ENCODE measurements at places on chromosomes 2 and 18.

GRCh38 chr2:174235680-174236079 is 12.7 kb downstream of the OLA1 start:
- H3K4me3 ChIP-seq = no peak overlapping the region
- no peak overlapping the region for H3K27ac ChIP-seq
- no peaks in the 10 kb centered on the region for H3K4me1 ChIP-seq
- no peaks in the 10 kb centered on the region for H3K27me3 ChIP-seq

DNA sequence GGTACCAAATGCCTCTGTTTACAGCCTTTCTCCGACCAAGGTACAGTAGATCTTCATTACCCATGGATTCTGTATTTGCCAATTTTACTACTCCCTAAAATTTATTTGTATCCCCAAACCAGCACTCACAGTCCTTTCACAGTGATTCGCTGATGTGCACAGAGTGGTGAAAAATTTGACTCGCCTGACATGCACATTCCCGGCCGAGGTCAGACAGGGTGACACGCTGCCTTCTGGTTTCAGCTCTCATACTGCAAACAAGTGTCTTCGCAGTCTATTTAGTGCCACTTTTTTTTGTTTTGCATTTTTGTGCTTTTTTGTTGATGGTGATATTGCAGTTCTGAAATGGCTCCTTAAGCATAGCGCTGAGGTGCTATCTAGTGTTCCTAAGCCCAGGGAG is 71.0 kb downstream of the MAPK4 start:
- H3K27ac ChIP-seq = no peak overlapping the region
- no peaks in the 10 kb centered on the region for H3K4me1 ChIP-seq
- H3K36me3 ChIP-seq = no peaks in the 10 kb centered on the region
- DNase-seq = no peak
- no peak overlapping the region for H3K4me3 ChIP-seq
- no peaks in the 10 kb centered on the region for H3K27me3 ChIP-seq

DNA sequence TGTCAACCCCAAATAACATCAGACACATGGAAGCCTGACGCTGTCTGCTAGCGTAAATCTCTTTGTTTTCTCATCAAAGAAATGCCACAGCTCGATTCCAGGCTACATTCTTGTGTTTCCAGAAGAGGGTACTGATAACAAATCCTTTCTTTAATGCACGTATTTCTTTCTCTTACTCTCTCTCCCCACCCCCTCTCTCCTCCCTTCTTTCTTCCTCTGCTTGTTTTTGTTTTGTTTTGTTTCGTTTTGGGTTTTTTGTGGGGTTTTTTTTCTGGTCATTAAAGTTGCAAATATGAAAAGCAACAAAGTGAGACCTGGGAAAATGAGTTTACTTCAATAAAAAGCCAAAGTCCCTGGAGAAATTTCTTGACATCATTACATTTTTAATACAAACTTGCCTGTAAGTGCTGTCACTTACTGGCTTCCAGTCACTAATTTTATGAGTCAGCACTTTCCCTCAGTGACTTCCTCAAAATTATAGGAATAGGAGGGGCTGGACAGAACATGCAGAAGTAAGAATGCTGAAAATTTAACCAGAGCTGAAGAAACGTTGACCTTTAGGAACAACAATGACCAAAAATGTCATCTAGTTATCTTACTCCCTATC is 106.7 kb upstream of the NABP1 start:
- no peaks in the 10 kb centered on the region for H3K27me3 ChIP-seq
- H3K36me3 ChIP-seq = no peaks in the 10 kb centered on the region
- H3K4me1 ChIP-seq = no peaks in the 10 kb centered on the region

GRCh38 chr2:168458139-168458538 is 2.1 kb downstream of the CERS6 start:
- no peaks in the 10 kb centered on the region for H3K4me1 ChIP-seq
- DNase-seq = no peak
- no peak overlapping the region for H3K4me3 ChIP-seq
- H3K27ac ChIP-seq = no peak overlapping the region

DNA sequence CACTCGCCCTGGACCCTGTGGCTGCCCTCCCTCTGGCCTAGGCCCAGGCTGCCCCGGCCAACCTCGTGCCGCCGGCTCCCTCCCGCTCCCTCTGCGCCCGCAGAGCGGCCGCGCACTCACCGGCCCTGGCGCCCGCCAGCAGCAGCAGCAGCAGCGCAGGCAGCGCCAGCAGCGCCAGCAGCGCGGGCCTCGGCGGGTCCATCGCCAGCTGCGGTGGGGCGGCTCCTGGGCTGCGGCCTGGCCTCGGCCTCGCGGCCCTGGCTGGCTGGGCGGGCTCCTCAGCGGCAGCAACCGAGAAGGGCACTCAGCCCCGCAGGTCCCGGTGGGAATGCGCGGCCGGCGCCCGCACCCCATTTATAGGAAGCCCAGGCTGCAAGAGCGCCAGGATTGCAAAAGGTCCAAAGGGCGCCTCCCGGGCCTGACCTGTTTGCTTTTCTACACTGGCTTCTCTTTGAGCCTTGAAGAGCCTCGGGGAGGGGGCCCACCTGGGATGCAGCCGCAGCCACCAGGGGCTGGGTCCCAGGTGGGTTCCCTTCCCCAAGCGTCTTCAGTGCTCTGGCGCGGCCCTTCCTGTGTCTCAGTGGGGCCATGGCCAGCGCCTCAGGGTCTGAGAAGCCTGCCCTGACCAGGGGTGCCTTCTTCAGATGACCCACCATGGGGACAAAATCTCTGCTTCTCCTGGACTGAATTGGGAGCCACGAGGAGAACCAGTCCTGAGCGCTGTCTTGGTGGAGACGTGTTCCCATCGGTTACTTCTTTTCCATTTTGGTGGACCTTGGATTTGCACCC is at the start of gene APOB:
TSS of gene APOB (minus strand) at position 330 of the 789 bp plus-strand sequence. CDS start at position 202, 128 bp downstream.
- peak within 1 kb of the TSS; percentile 61 for H3K4me3 ChIP-seq
- DNase-seq = no peak
- peaks cover 11% of the 10 kb centered on the region for H3K4me1 ChIP-seq
- no peaks in the 10 kb centered on the region for H3K36me3 ChIP-seq

- peaks cover 3% of the 10 kb centered on the region for H3K4me1 ChIP-seq
- DNase-seq = no peak
- H3K27me3 ChIP-seq = no peaks in the 10 kb centered on the region
These were observed 13.0 kb downstream of the SH3BP4 start for GRCh38 chr2:234964631-234965461.

GRCh38 chr2:187058198-187058597 is 209.2 kb upstream of the ZSWIM2 start:
- no peaks in the 10 kb centered on the region for H3K36me3 ChIP-seq
- no peaks in the 10 kb centered on the region for H3K4me1 ChIP-seq
- DNase-seq = no peak
- H3K4me3 ChIP-seq = no peak overlapping the region
- no peak overlapping the region for H3K27ac ChIP-seq

- H3K4me3 ChIP-seq = no peak overlapping the region
- H3K4me1 ChIP-seq = peaks cover 2% of the 10 kb centered on the region
- DNase-seq = no peak
- H3K27me3 ChIP-seq = no peaks in the 10 kb centered on the region
- no peaks in the 10 kb centered on the region for H3K36me3 ChIP-seq
These were observed 231.9 kb downstream of the GRB14 start for GRCh38 chr2:164389411-164389810.

DNA sequence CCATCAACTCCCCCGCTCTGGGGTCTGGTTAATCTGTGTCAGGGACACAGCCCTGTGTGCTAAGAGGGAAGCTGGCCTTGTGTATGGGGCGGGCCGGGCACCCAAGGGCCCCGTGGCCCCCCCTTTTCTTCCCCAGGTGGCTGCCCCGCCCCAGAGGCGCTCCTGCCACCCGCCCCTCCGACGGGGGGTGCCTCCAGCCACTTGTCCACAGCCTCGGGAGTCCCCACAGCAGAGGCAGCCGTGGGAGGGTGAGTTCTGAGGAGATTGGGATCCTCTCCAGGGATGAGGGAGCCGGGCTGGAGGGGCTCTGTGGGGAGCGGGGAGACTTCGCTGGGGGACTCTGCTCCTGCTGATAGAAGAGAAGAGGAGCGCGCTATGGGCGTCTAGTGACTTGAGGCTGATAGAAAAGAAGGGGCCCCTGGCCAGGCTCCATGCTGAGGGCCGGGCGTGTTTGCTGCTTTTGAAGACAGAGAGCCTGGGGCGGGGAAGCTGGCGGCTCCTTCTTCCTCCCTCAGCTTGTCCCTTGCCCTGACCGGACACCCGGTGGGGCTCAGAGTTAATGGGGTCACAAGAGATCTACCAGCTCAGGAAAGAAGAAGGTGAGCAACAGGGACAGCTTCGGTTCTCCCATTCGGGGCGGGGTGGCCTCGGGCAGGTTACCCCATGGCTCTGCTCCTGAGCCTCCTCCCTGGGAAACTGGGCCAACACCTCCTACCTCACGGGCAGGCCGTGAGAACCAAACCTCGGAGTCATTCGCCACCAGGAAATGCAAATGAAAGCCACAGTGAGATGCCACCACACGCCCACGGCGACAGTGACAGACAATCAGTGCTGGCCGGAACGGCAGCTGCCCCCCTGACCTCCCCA is 89.4 kb upstream of the TAF1B start:
- DNase-seq = no peak
- H3K4me1 ChIP-seq = peaks cover 3% of the 10 kb centered on the region
- no peaks in the 10 kb centered on the region for H3K27me3 ChIP-seq

- H3K4me3 ChIP-seq = no peak overlapping the region
- no peak for DNase-seq
- no peaks in the 10 kb centered on the region for H3K27me3 ChIP-seq
- H3K4me1 ChIP-seq = no peaks in the 10 kb centered on the region
- H3K27ac ChIP-seq = no peak overlapping the region
These were observed 47.6 kb downstream of the PLB1 start for GRCh38 chr2:28543316-28544035.

GRCh38 chr2:161952783-161953191 is 121.2 kb downstream of the DPP4 start:
- DNase-seq = no peak
- H3K27ac ChIP-seq = no peak overlapping the region
- H3K4me3 ChIP-seq = no peak overlapping the region
- no peaks in the 10 kb centered on the region for H3K27me3 ChIP-seq
- H3K36me3 ChIP-seq = no peaks in the 10 kb centered on the region

GRCh38 chr2:98935777-98936352 is at the start of gene CRACDL:
CRACDL (minus strand) TSS chr2:98936225; CDS start chr2:98846800, 89,425 bp downstream.
- H3K4me3 ChIP-seq = peak within 1 kb of the TSS; percentile 75
- peaks cover 6% of the 10 kb centered on the region for H3K4me1 ChIP-seq
- H3K27ac ChIP-seq = no peak within 1 kb of the TSS
- no peaks in the 10 kb centered on the region for H3K36me3 ChIP-seq
- no peaks in the 10 kb centered on the region for H3K27me3 ChIP-seq

DNA sequence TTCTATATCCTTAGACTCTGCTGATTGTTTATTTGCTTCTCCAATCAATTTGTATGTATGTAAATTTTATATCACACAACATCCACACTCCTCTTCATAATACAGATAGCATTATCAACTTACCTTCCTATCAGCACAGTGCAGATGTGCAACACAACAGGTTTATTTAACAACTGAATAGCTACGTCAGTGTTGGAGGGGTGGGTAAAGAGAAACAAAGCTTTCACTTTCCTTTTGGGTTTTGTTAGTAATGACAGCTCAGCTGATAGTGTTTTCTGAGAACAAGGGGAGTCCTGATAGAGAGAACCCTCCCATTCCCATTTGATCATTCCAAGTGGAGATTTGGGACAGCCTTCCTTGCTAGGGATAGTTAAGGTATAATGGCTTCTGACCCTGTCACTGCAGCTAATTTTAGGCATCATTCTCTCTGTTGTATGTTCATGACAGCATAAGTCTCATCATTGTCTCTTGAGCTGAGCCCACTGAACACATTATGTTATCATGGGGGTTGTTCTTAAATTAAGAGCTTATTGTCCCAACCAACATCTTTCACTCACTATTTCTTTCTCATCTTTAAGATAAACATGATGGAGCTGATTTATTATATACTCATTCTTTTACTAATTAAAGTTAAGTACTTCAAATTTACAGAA is 227.7 kb downstream of the GPD2 start:
- no peaks in the 10 kb centered on the region for H3K4me1 ChIP-seq
- no peak for DNase-seq
- H3K27me3 ChIP-seq = no peaks in the 10 kb centered on the region
- no peaks in the 10 kb centered on the region for H3K36me3 ChIP-seq

DNA sequence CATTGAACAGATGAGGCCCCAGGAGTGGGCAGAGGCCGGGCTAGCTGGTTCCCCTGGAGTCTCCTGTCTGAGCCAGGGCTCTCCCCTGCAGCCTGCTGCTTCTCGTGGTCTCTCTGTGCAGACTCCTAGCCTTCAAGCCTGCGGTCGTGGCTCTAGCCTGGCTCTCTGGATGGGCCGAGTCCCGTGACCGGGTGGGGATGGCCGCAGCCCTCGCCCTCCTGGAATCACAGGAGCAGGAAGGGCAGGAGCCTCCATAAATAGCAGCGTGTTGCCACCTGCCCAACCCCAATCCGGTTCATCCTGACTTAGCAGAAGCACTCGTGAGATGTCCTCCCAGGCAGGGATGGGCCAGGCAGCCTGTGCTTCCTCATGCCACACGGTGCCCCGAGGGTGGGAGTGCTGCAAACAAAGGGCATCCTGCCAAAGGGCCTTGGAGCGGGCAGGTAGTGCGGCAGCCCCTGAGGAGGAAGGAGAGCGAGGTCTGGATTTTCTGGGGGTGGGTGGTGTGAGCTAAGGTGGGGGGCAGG is 43.9 kb downstream of the FOSL2 start:
- DNase-seq = no peak
- no peaks in the 10 kb centered on the region for H3K27me3 ChIP-seq
- no peak overlapping the region for H3K27ac ChIP-seq
- H3K4me3 ChIP-seq = no peak overlapping the region

DNA sequence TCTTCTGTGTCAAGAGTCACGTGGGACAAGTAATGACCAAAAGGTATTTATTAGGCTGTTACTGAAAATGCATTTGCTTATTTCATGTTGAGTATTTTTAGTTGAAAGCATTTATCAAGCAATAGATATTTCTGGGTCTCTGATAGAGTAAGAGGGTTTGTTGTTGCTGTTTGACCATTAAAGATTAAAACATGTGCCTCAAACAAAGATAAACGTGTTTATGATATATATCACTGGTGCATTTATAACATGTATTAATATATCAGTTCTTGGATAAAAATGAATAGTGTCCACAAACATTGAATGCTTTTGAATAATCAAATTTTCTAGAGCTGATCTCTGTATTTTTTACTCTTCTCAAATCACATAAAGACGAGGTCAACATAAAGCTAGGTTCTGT is 467.7 kb downstream of the THSD7B start:
- no peaks in the 10 kb centered on the region for H3K36me3 ChIP-seq
- H3K27ac ChIP-seq = no peak overlapping the region
- no peak for DNase-seq
- H3K4me3 ChIP-seq = no peak overlapping the region

- H3K4me3 ChIP-seq = peak overlapping the region; percentile 1
- no peak for DNase-seq
- peak overlapping the region; percentile 79 for H3K27ac ChIP-seq
- no peaks in the 10 kb centered on the region for H3K36me3 ChIP-seq
These were observed 6.0 kb upstream of the ROCK1 start for GRCh38 chr18:21117409-21118131.

Measured in ascending aorta (tissue), 2 donors.